BE2C (cell line): ENCODE measurements at places on chromosomes 4 and X.

GRCh38 chrX:95893636-95894035 lies 791.0 kb upstream of the DIAPH2 start:
- no peak for DNase-seq

DNA sequence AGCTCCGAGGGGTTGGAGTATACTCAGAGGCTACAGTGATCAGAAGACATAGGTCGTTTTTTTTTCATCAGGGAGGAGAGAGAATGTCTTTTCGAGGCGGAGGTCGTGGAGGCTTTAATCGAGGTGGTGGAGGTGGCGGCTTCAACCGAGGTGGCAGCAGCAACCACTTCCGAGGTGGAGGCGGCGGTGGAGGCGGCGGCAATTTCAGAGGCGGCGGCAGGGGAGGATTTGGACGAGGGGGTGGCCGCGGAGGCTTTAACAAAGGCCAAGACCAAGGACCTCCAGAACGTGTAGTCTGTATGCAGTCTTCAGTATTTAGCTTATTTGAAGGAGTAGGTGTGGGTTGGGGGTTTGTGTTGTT lies 500 bp downstream of the GAR1 start:
- no peak for DNase-seq

GRCh38 chrX:41718481-41719235 lies 5.3 kb upstream of the GPR82 start:
- no peak for DNase-seq

DNA sequence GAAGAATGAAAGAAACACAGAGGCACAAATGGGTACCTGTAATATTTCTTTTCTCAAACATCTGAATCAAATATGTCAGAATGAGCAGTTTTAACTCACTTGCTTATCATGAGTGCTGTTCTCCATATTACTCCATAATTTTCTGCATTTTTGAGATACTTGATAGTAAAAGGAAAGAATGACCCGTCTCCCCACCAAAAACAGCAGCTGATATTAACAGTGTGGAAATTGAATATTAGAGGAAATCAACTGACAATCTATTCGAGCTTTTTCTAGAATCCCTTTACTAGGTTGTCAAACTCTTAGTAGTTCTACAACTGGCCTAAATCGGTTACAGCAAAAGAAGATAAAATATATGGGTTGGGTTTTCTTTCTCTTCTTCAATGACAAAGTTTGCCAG lies 49.9 kb upstream of the HELT start:
- no peak for DNase-seq

GRCh38 chr4:48403358-48403757 lies 62.0 kb downstream of the SLAIN2 start:
- DNase-seq: no peak

DNA sequence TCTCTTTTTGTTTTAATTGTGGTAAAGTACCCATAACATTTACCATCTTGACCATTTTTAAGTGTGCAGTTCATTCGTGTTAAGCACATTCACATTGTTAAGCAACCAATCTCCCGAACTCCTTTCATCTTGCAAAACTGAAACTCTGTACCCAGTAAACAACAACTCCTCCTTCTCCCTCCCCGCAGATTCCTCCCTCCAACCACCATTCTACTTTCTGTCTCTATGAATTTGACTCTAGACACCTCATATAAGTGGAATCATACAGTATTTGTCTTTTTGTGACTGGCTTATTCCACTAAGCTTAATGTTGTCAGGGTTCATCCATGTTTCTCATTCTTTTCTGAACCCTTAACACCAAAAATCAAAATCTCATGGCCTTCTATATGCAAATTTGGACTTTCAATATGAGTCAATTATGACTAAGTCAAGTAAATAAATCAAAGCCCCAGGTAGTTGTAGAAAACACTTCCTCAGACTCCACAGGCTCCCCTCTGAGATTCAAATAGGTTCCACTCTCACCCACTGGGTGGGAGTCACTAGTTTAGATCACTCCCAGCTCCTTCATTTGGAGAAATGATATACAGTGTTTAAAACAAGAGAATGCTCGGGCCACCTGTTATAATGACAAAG lies 9.8 kb upstream of the RTL5 start:
- no peak for DNase-seq

DNA sequence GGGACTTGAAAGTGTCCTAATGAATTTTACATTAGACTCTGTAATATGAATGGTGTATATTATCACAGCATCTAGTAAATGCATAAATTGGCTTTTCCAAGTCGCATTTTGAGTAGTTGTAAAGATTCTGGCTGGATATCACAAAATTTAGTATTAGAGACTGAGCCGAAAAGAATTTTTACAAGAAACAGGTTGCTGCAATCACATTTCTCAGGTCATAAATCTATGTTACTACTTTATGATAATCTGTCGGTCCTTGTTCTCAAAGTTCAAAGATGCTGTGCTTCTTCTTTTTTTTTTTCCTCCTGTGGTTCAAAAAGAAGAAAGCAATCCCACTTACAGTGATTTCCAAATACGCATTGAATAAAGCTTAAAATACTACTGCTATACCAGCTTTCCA lies 253.4 kb downstream of the KCNIP4 start:
- DNase-seq: no peak

- no peak for DNase-seq
These were observed 9.6 kb downstream of the ARSJ start for GRCh38 chr4:113969709-113970334.

GRCh38 chr4:33031328-33031727 lies 2311.2 kb downstream of the PCDH7 start:
- DNase-seq: no peak

GRCh38 chr4:8268901-8269534 lies 536 bp upstream of the HTRA3 start:
- DNase-seq: no peak

GRCh38 chr4:134243742-134244713 lies 42.4 kb upstream of the PABPC4L start:
- DNase-seq: peak; percentile 12

- DNase-seq: no peak
These were observed 474.5 kb downstream of the KLHL13 start for GRCh38 chrX:117641913-117642656.

- DNase-seq: no peak
These were observed 393.3 kb upstream of the TRAM1L1 start for GRCh38 chr4:117478702-117479101.

DNA sequence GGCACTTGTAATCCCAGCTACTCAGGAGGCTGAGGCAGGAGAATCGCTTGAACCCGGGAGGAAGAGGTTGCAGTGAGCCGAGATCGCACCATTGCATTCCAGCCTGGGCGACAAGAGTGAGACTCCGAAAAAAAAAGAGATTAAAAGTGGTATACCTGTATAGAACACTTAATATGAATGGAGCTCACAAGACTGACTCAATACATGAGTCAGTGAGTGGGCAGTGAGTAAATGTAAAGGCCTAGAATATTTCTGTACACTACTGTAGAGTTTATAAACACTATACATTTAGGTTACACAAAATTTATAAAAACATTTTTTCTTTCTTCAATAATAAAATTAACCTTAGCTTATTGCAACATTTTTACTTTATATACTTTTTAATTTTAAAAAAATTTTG lies 93.8 kb downstream of the CENPC start:
- no peak for DNase-seq

- no peak for DNase-seq
These were observed 50.3 kb downstream of the HTRA3 start for GRCh38 chr4:8319731-8320385.

DNA sequence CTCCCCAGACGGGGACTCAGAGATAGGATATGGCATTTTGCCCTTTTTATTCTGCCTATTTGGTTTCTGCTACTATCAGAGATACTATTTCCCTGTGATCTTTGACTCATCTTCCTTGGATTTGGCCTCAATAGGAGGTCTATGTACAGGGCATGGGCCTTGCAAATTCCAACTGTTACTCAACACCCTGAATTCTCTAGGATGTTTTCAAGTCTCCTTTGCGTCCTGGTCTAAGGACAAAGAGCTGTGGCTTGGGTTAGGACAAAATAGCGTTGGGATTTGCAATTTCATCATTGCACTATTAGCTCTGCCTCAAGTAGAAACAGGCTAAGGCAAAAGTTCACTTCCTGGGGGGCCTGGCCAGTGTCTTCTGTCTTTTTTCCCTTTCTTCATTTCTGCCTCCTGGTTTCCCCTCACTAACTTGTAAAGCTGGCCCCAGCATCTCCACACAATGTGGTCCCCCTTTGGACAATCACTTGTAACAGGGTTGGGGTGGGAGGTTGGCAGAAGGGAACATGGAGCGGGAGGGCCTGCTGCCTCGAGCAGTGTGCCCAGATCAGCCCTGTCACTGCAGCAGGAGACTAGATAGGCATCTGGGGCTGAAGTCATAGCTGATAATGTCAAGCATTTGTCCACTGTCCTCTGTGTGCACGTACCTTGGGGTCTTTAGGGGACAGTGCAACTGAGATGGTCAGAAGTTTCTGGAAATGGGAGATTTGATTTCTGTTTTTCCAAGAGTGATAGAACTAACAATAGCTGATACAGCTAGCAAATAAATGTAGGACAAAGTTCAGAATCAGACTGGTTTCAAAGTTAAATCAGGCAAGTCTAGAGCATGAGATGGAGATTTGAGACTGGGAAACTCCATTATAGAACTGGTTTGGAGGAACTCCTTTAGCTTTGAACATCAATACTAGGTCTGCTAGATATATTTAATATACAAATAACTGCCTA lies 25.8 kb upstream of the STBD1 start:
- no peak for DNase-seq

DNA sequence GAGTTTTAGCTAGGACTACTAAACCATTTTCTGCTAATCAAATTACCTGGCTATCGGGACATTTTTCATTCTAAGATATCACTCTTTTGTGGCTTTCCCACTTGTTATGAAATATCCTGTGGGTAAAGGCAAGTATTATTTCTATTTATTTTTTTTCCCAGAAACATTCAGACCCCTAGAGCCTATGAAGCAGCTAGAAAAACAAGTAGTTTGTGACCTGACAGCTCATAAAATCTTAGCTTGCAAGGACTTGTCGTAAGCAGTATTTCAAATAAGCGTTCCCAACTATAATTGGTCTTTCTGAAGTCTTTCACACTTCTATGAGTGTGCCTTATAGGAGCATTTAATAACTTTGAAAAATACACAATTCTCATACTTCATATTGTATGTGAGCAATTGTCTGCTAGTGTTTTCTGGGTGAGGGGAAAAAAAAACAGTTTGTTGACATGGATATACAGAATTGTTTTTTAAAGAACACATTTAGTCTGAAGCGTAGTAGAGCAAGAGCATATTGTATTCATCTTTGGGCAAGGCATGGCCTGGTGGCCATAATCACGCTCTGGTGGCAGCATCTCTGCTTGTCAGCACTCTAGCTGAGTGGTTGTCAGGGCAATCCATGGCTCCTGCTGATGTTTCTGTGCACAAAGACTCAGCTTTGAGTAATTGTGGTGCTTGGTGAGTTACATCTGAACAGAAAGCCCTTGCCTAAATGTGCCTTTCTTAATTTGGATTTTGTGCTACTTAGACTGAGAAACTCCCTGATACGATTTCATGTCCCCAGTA lies 2.6 kb downstream of the MCUB start:
- DNase-seq: no peak

GRCh38 chr4:167031534-167032156 lies 202.6 kb downstream of the SPOCK3 start:
- DNase-seq: no peak

DNA sequence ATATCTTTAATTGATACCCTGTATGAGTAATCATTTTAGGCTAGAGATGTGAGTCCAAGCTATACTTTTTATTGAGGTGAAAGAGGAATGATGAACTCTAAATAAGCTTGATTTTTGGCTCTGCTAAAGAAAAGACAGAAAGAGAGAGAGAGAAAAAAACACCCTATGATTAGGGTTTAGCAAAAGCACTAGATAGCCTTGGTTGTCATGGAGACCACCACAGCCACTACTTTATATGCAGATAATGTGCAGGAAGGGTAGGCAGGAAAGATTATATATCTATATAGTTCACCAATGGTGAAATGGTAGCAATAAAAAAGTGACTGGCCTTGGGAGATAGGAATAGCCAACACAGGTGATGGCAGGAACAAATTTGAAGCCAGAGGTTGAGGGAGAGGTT lies 69.9 kb upstream of the CAMK2D start:
- no peak for DNase-seq

- no peak for DNase-seq
These were observed 246.0 kb downstream of the EVC2 start for GRCh38 chr4:5462254-5462835.

GRCh38 chrX:74784629-74785028 lies 140.6 kb downstream of the NEXMIF start:
- DNase-seq: no peak

- DNase-seq: peak; percentile 91
These were observed 172 bp upstream of the HSPA4L start for GRCh38 chr4:127782025-127782274.

DNA sequence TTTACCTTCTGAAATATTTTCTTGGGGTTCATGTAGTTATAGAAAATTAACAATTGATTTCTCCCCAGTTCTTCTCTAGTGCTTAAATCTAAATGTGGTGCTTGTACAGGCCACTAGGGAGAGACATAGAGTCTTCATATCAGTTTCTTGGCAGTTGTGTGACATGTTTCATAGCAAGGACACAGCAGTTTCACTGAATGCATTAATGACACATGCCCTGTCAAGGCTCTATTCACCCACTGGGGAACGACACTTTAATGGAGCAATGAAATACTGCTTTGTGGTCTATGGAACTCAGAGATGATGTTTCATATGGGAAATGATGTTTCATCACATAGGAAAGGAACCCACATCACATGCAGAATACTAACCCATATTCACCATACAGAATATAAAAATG lies 2.8 kb downstream of the VEGFC start:
- peak; percentile 11 for DNase-seq

DNA sequence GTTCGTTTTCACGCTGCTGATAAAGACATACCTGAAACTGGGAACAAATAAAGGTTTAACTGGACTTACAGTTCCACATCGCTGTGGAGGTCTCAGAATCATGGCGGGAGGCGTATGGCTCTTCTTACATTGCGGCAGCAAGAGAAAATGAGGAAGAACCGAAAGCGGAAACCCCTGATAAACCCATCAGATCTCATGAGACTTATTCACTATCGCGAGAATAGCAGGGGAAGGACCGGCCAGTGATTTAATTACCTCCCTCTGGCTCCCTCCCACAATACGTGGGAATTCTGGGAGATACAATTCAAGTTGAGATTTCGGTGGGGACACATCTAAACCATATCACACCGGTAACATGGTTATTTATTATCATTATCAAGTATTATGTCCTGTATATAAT lies 2204.5 kb downstream of the ARAP2 start:
- DNase-seq: no peak
